Activated CD8-positive, alpha-beta T cell treated with anti-CD3 and anti-CD28 coated beads, Interleukin-2, amount 10 ng/mL, durations not matched to agents 7 days and 5 days (primary cell): ENCODE measurements at places on chromosomes 2 and 18.
A peak's percentile ranks its signal among the peaks of the same experiment; 100 is the strongest.

- DNase-seq = no peak
Measured at GRCh38 chr2:149261692-149262091, 68.7 kb upstream of the LYPD6 start.

GRCh38 chr18:21632393-21632792 lies 20.3 kb downstream of the SNRPD1 start:
- no peak for DNase-seq

- DNase-seq = no peak
Measured at GRCh38 chr2:11698009-11698922, 28.3 kb upstream of the NTSR2 start.

DNA sequence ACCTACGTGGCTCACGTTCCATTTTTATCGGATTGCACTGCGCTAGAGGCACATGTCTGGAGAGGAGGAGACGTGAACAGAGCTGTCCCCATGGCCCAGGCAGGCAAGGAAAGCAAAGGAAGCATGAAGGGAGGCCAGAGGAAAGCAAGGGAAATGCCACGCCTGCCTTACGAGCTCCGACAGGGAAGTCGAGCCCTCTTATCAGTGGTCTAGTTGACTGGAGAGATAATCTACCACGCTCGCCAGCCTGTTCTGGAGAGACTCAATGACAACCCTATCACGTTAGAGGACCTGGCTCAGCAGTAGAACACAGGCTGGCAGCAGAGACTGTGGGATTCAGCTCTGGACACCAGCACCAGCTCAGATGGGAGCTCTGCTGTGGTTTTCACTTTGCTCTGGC lies 202.6 kb upstream of the ID2 start:
- no peak for DNase-seq

GRCh38 chr2:207184768-207185167 lies 19.0 kb upstream of the KLF7 start:
- no peak for DNase-seq

GRCh38 chr2:195561116-195561921 lies 95.7 kb upstream of the SLC39A10 start:
- DNase-seq = no peak

DNA sequence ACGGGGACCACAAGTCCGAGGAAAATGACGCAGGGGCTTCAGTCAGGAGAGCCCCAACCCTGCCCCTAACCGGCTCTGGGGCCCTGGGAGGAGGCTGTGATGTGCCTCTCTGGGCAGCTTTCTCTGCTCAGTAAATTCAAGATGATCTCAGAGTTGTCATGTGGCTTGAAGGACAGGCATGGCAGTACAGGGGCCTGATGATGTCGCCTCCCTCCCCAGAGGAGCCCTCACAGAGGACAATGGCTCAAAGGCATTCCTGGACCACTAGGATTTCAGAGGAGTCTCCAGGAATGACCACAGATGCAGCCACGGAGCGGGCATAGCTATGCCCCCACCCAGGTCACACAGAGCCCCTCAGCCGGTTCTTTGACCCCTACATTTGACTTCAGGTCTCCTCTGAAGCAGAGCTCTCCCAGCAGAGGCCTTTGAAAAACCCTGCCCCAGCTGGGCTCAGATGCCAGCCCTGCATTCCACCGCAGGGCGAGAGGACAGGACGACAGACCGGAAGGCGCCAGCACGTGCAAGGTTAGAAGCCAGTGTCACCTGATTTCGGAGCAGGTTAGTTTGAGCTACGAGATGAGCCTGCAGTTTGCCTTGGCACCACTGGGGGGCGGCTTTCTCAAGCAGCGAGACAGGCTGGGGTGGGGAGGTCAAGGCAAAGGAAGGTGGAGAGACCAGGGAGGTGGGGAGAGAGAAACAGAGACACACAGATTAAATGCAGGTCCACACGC lies 39.2 kb downstream of the BIN1 start:
- DNase-seq = peak; percentile 81

GRCh38 chr18:3721771-3722648 lies 272.0 kb downstream of the TGIF1 start:
- DNase-seq = no peak

- DNase-seq = no peak
Measured at GRCh38 chr2:57906152-57906732, 140.4 kb upstream of the VRK2 start.

GRCh38 chr2:61288070-61288841 lies 126.3 kb downstream of the C2orf74 start:
- DNase-seq = no peak

DNA sequence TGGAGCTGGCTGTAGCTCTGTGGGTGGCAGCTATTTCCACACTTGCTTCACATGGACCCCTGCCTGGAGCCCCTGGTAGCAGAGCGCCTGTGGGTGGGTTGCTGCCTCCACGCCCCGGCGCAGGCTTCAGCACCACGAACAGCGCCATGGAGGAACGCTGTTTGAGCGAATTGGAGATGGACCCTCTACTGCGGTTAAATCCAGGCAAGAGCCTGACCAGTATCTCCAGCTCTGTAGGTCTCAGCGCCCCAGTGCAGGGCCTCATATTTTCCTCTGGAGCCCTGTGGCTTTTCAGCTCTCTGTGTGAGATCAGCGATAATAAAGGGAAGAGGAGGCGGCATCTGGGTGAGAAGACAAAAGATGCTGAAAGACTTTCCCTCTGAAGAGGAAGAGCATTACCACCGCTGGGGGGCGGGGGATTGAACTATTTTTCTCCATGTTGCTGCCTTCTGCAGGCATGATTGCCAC lies 12.0 kb downstream of the ONECUT2 start:
- peak; percentile 47 for DNase-seq

DNA sequence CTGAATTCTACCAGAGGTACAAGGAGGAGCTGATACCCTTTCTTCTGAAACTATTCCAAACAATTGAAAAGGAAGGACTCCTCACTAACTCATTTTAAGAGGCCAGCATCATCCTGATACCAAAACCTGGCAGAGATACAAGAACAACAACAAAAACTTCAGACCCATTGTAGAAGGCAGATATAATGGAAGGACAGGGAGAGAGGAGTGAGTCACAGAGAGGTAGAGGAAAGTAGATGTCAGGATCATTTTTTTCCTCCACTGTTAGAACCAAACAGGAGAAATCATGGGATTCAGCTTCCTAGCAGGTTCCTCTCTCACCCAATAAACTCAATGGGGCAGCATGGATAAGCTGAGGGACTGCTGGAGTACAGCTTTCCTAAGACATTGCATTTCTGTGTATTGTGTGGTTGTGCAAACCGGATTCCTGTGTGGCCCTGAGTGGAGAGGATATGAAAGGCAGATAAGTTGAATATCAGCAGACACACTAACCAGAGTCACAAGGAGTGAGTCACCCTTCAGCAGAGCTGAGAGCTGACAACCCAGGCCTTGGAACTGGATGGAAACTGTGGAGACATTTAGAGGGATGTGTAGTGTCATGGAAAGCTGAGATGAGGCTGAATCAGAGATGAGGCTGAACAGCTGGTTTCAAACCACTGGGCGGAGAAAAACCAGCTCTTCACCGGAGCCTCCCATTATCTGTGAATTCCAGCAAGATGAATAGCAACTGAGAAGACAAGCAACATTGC lies 60.9 kb upstream of the MMADHC start:
- no peak for DNase-seq
